Trophoblast cell (in vitro differentiated cells and primary cell): ENCODE measurements at places on chromosomes 1 and 21.

GRCh38 chr1:199287647-199288046 is 648.8 kb downstream of the PTPRC start:
- DNase-seq: no peak

- DNase-seq: no peak
Measured at GRCh38 chr1:11653861-11654136, 430 bp downstream of the FBXO2 start.

DNA sequence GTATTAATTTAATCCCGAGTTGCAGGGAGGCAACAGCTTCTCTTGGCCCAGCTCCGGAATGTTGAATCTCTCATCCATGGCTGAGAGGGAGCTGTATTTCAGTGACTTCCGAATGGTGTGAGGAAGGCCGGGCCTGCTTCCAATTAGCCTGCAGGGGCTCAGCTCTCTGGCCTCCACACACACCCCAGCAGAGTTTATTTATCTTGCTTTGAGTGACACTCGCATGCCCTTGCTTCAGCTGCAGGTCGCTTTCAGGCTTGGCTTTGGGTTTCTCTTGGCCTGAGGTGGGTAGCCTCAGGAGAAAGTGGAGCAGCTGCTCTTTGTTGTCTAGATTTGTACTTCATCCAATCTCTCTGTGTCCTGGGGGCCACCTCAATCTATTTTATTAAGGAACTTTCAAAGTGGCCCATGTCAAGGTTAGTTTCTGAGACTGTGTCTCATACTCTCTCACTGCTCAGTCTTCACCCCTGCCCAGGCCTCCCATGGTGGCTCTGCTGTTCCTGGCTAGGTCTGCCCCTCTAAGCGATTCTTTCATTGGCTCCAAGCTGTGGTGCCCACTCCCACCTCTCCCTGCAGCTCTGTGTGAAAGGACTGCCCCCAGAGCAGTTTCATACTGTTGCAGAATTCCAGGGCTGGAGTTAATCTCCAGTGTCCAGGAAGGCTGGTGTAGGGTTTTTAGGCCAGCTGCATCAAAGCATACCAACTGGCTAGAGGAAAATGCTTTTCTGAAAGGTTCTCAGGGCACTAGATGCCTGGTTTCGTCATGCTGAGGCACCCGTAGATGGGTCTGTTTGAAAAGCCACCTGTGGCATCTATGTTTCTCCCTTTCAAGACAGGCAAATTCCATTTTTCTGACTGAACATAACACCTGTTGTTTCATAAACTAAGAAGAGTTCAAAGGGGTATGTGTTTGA is 153.5 kb downstream of the PLXNA2 start:
- DNase-seq: peak; percentile 96

DNA sequence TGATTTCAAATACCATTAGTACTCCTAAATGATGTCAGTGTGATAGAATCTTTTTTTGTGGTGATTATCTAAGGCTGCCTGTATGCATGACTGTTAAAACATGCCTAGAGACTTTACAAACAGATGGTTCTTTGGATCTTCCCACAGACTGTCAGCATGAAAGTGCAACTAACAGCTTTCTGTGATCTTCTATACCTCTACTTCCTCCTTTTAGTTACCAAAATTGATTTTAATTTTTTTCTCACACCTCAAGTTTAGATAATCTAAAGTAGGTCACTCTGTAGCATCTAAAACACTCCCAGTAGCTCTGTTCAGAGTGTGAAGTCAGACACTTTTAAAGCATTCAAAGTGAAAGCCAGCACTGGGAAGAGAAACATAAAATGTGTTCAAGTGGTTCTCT is 534.5 kb downstream of the PTPRC start:
- DNase-seq: no peak

DNA sequence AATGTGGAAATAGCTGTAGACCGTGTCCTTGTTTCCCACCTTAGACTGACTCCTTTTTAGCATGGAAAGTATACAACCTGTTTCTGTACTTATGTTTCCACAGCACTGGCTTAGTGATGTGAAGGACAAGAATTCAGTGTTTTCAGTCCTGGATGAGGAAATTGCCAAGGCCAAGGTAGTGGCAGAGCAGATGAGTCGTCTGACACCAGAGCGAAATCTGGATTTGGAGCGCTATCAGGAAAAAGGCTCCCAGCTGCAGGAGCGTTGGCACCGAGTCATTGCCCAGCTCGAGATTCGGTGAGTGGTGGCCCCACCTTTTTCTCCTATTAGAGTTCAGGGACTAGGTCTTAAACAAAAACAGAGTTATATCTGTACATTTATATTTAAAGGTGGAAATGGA is 112.6 kb downstream of the MACF1 start:
- no peak for DNase-seq
